ENCODE measurements at places on chromosomes 4 and X. TPM values are rescaled to one million over a fixed set of nuclear protein-coding genes. Genes with fewer than 3 reads are reported as not detected.

- no peak for DNase-seq
These were observed 7.6 kb downstream of the MAD2L1 start for GRCh38 chr4:120059036-120059435.

DNA sequence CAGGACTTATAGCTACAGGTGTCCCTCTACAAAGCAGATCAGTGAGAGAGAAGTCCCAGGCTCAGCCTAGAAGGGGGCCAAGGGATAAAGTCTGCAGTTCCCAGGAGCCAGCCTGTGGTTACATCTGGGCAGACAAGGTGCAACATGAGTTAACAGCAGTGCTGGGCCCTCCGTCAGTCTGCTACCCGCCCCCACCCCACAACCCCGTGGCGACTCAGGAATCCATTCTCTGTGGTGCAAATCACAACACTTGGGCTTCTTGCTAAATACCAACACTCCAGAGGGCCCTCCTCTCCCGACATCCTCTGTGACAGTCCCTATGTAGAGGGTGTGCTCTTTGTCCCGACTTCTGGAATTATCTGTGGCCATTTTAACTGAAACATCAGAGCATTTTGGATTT, 13.8 kb downstream of the GPM6B start:
- no peak for DNase-seq

DNA sequence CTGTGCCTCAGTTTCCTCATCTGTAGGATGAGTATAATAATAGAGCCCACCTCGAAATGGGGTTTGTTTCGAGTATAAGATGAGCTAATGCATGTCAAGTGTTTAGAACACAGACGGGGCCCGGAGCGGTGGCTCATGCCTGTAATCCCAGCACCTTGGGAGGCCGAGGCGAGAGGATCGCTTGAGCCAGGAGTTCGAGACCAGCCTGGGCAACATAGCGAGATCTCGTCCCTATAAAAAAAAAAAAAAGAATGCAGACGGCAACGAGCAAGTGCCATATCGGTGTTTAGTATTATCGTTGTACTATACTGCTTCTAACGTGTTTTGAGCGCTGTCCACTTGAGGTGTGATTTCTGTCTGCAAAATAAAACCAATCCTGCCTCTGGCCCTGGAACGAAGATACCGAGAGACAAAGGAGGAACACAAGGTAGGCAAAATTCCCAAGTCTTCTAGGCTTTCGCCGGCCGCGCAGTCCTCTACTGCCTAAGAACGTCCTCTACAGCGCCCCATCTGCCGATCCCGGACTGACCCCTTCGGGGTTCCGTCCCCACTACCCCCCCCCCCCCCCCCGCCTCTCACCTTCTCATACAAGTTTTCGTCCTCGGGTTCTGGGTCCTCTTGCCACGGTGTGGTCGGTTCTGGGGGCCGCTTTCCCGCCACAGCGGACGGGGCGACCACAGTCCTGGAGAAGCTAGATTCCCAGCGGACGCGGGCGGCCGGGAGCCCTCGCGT, 442 bp downstream of the NDUFB11 start:
- peak; percentile 88 for DNase-seq

GRCh38 chrX:154986826-154987575, 35.5 kb downstream of the F8 start:
- no peak for DNase-seq

DNA sequence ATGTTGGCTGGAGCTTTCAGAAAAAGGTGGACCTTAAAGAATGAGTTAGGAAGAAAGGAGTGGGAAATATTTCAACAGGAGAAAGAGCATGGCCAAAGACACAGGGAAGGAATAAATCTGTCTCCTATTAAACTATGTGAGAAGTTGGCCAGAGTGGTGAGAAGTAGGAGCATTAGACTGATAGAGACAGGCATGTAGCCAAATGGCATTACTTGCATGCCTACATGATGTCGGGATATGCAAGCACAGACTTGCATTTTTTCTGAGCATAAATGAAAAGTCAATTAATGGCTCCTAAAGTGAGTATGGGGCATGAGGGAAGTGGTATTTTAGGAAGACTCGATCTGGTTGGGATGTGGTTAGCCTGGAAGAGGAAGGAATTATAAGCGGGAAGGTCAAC, 279.6 kb upstream of the PITX2 start:
- DNase-seq, result no peak

GRCh38 chr4:11768251-11768972, 339.7 kb upstream of the HS3ST1 start:
- no peak for DNase-seq

GRCh38 chr4:169931964-169932363, 94.2 kb downstream of the MFAP3L start:
- no peak for DNase-seq

GRCh38 chrX:85988353-85988752, 59.0 kb downstream of the CHM start:
- no peak for DNase-seq

GRCh38 chr4:172770787-172771186, 397.8 kb upstream of the GALNT7 start:
- no peak for DNase-seq

DNA sequence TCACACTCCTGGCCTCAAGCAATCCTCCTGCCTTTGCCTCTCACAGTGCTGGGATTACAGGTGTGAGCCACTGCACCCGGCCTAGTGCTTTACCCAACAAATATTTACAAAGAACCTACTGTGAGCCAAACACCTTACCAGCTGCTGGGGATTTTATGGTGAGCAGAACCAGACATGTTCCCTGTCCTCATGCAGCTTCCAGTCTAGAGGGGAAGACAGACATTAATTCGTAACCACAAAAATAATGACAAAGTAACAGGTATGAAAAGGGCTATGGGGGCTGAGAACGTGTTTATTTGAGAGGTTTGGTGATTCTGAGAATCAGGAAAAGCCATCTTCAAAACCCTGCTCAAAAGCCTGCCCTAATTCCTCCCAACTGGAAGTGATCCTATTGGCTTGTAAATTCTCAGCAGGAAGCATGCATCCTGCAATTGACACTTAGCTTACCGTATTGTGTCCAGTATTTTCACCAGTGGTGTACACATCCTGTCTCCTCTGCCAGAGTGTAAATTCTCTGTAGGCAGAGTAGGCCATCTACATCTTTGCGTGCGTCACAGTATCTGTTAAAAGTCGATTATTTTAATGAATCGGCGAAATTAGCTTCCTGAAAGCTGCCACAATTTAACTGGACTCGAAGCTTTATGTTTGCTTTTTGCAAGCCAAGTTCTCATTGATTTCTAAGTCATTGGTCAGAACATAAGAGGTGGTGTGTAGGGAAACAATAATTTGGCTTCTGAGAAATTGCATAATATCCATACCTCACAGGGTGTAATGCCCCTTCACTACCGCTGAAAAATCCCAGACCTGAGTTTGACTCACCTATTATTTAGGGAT, 67.0 kb downstream of the TMEM156 start:
- DNase-seq, result no peak

DNA sequence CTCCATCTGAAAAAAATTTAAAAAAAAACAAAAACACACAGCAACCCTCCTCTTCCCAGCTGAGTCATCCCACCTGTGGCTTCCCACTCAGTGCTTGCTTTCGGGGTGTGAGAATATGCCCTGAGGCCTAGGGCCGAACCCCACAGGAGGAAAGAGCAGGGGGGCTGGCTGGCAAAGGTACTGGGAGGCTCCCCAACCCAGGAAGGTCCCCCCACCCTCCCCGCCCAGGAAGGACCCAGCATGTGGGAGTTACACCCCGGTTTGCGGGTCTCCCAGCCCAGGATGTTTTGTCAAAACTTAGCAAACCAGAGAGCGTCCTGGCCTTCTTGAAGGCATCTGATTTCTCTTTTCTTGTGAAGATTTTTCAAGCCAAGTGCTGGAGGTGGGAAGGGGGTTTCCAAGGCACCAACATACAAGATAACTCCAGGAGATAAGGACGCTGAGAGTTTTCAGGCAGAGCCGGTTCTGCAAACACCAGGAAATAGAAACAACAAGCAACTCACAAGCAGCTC, 25.7 kb upstream of the CSF2RA start:
- DNase-seq, result peak; percentile 68

- no peak for DNase-seq
These were observed 105.4 kb downstream of the HS6ST2 start for GRCh38 chrX:132853040-132853439.

DNA sequence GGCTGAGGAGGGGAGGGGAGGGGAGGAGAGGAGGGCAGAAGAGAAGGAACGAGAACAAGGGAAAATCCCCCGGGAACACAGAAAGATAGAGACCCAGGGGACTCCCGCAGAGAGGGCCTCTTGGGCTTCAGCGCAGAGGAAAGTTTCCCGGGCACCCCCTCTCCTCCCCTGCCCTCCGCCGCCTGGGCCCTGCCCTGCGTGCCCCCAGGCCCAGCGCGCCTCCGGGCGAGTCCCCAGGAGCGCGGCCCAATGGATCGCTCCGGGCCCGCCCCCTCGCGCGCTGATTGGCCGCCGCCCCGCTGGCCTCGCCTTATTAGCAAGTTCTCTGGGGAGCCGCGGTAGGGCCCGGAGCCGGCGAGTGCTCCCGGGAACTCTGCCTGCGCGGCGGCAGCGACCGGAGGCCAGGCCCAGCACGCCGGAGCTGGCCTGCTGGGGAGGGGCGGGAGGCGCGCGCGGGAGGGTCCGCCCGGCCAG, at the start of gene MSX1:
Gene MSX1, plus strand, starts transcription at position 341 of the 474 bp plus-strand sequence. CDS start 235 bp downstream, outside the sequence.
- peak; percentile 100 for DNase-seq

Gene FMR1NB
- not detected for total RNA-seq

Gene CPE
- total RNA-seq, result 6.9 TPM

Gene UGT2B10
- not detected for total RNA-seq

Gene COL25A1
- 1.4 TPM for total RNA-seq

Gene SSX3
- total RNA-seq, result not detected

Gene CRMP1
- under 0.01 TPM for total RNA-seq

Gene TLL1
- 0.36 TPM for total RNA-seq

Gene MAGEB1
- total RNA-seq, result not detected

Gene SHROOM4
- total RNA-seq, result 1.8 TPM

Data from osteoblast (primary cell).